ENCODE measurements at places on chromosomes 7 and 10. TPM values are rescaled to one million over a fixed set of nuclear protein-coding genes. Genes with fewer than 3 reads are reported as not detected.
A peak's percentile ranks its signal among the peaks of the same experiment; 100 is the strongest.

- DNase-seq: no peak
Measured at GRCh38 chr7:112985377-112985987, 101.1 kb downstream of the GPR85 start.

- DNase-seq: no peak
Measured at GRCh38 chr7:72268090-72268489, 144.0 kb downstream of the CALN1 start.

DNA sequence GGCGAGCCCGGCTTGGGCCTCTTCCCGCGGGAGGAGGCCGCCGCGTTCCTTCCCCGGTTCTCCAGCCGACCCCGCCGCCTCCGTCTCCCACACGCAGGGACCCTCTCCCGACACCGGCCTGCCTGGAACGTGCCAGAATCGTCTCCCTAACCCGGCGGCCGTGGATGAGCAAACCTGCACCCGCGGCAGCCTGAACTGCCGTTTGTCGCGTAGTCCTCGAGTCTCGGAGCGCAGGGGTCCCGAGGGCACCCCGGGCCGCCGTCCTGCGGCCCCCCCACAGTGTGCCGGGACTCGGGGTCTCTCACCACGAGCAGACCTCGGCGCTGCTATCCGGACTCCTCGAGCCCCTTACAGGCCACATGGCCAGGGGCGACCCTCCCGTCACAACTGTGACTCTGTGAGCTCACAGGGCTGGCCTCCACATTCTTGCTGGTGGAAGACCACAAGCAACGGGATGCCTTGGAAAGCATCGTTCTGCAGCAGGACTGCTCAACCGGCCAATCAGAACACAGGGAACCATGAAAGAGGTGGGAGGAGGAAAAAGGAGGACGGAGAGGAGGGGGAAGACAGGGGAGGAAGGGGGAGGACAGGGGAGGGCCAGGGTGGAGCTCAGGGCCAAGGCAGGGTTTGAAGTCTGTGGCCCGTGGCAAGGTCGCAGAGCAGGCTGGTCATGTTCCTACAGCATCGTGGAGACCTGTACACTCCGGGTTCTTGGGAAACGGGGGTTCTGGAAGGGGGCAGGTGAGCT, 276.9 kb downstream of the DNAJB6 start:
- no peak for DNase-seq

DNA sequence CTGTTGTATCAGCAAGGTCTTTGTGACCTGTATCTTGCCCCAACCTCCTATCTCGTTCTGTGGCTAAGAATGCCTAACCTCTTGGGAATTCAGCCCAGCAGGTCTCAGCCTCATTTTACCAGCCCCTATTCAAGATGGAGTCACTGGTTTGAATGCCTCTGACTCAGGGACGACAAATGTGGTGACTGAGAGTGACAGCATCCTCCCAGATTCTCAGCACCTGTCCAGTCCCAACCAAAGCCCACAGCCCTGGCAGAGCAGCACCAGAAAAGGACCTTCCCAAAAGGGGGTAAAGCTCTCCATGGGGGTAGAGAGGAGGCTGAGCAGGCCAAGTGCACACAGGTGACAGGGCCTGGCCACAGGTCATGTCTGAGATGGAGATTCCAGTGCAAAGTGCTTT, 35.4 kb upstream of the GPAM start:
- DNase-seq: no peak

DNAH11 gene
- total RNA-seq: 4.2 TPM

DNA sequence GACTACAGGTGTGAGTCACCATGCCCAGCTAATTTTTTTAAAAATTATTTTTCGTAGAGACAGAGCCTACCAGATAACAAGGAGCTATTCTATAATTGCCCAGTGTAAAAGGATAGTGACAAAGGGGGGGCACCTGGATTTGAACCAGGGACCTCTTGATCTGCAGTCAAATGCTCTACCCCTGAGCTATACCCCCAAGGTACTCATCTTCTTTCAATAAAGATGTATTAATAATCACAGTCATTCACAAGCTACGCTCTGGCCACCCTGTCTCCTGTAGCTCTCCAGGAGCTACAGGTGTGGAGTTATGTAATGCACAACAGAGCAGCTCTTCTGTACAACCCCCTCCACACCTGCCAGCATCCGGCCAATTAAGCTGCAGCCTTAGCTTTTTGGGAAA, 83.5 kb downstream of the ZNF777 start:
- no peak for DNase-seq

GRCh38 chr7:151704960-151705635, 171.8 kb downstream of the PRKAG2 start:
- no peak for DNase-seq

TMEM229A gene
- total RNA-seq: 0.27 TPM

GRCh38 chr7:23467806-23468525, 2.3 kb downstream of the IGF2BP3 start:
- DNase-seq: peak; percentile 53

GRCh38 chr10:131150126-131150525, 161.4 kb downstream of the TCERG1L start:
- no peak for DNase-seq

DNA sequence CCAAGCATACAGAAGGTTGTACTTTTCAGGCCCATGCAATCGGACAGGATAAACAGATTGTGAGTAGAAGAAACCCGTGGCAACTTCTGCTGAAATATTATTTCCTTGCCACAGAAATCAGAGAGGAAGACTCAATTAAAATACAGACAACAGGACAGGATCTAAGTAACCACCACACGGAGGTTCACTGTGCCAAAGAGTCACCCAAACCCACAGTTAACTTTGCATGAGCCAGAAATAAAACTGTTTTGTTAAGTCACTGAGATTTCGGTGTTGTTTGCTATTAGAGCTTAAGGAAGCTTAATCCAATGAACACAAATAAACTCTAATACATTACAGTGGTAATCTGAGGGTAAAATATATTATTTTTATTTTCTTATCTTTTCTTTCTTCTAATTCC, 14.0 kb downstream of the PNPLA8 start:
- no peak for DNase-seq

GRCh38 chr10:104546756-104547155, 94.3 kb upstream of the SORCS3 start:
- DNase-seq: no peak

CALML3 gene
- not detected for total RNA-seq

DYNC1I1 gene
- total RNA-seq: 3.3 TPM

SRGN gene
- total RNA-seq: 1.3 TPM

NPC1L1 gene
- total RNA-seq: 0.16 TPM

DNA sequence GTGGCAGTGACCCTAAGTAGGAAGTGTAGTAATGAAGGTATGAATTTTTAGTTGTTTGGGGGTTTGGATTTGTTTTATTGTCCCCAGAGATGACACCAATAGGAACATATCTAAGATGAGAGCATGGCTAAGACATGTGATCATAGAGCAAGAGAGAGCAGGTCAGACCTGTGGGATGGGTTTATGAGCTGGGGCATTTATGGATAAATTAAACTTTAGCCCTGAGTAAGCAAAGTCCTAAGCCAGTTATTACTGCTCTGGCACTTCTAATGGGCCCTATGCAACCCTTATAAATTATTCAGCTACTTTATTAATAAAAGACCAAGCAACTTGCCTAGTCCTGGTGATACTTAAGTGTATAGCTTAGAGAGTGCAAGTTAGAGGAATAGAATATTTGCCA, 85.1 kb downstream of the LRRC4 start:
- DNase-seq: no peak

DNA sequence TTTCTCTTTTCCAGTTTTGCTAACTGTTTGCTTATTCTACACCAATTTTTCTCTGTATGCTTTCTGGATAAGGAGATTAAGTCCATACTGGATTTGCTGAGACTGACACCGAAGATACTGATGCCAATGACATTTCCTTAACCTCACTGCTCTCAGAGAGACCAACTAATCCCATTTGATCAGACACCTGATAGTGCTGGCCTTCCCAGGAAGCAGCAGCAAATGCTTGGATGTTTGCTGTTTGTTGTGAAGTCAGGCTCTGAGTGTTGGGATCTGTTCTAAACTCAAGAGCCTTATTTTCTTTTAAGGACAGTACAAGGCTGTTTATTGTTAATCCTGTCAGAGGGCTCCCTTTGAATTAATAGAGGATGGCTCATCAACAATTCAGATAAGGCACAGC, 143.3 kb downstream of the ANK3 start:
- no peak for DNase-seq

DNA sequence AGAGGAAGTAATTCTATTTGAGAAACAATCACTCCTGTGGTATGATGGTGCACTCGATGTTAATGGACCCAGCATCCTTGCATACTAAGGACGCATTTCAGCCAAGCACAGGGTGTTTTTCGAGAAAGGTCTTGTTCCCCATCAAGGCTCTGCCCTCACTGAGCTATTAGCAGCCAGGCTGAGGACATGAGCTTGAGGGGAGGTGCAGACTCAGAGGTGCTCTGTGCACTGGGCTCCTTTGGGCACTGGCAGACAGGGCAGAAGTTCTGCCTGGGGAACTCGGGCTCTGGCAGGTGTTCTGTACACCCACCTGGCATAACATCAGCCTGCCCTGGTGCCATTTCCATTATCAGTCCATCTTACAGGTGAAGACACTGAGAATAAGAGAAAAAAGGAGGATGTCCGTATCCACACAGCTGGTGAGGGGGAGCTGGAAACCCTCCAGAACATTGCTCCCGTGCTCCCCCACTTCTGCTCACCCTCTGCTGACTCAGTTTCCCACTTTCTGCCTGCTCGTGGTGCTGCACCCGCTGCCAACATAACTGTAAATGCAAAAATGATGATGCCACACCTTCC, 92.7 kb upstream of the RET start:
- DNase-seq: no peak

DNA sequence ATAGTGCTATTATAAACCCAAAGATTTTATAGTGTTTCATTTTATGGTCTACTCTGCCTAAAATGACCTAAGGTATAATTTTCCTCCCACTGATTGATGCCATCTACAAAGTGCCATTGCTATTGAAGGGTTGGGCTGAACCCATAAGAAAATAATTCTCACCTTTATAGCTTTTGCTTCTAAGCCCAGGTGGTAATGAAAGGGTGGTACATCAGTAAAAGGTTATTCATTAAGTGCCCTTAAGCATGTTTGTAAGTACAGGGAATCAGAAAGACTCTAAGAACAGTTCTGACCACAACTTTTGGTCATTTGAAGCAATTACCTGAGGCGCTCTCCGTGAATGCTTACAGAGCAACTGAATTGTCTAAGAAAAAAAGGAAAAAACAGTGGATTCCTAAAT, 1247.3 kb downstream of the NXPH1 start:
- DNase-seq: no peak

- DNase-seq: no peak
Measured at GRCh38 chr10:49500412-49500811, 38.5 kb downstream of the ERCC6 start.

DNA sequence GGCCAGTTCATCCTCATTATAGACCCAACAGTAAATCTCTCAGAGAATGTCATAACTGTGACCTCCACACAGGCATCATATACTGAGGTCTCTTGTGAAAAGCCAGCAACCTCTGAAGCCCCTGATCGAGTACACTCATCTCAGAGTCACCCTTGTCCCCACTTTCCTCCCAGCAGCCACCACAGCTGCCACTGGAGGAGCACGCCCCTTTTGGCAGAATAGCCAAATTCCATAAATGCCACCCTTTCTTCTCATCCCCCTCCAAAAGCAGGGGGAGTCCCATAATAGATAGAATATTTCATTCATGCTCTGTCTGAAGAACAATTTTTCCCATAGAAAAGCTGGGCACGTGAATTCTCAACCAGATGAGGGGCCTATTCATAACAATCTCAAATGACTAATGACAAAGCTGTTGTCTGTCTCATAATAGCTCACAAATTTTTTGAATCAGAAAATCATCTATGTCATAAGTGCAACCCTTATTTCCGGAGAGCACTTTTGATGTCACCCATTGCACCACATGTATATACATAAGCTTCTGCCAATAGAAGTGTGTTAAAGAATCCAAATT, 47.4 kb downstream of the SGMS1 start:
- DNase-seq: no peak

DNA sequence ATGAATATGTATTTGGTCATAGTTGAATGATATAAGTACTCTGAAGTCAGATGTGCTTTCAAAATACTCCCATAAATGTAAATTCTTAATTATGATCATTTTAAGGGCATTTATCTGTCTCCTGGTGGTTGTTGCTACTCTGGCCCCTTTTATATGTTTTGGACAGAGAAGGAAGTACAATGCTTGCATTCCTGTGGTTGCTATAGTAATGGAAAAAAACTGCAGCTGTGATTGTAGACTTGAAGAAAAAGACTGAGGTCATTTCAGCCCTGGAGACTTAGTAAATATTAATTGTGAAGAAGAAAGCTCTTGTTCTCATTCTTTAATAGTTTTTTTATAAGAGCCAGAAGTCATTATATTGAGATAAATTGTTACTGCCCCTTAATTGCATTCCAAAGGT, 70.2 kb upstream of the FERD3L start:
- no peak for DNase-seq

C10orf90 gene
- 0.85 TPM for total RNA-seq

SEMA3C gene
- 2.1 TPM for total RNA-seq

DNA sequence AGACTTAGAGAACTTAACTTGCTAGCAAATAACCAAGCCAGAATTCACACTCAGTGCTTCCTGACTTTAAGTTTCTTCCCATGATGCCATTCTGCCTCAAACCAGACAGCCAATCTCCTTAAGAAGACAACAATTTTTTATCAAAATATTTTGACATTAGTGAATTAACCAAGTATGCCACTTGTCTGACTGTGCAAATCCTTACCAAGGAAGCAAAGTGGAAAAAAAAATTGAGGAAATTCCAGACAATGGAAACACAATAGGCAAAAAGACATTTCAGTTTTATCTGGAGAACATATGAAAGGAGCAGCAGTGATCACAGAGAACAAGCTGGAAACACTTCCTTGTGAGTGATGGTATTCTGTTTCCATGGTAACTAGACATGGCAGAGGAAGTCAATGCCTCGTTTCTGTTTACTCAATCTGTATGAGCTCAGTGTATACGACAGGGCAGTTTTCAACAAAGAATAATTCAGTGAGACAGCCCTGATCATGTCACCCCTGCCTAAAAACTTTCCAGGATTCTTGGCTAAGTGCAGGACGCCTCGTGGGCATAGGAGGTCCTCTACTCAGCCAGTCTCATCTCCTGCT, 114.2 kb downstream of the DYNC1I1 start:
- no peak for DNase-seq

DNA sequence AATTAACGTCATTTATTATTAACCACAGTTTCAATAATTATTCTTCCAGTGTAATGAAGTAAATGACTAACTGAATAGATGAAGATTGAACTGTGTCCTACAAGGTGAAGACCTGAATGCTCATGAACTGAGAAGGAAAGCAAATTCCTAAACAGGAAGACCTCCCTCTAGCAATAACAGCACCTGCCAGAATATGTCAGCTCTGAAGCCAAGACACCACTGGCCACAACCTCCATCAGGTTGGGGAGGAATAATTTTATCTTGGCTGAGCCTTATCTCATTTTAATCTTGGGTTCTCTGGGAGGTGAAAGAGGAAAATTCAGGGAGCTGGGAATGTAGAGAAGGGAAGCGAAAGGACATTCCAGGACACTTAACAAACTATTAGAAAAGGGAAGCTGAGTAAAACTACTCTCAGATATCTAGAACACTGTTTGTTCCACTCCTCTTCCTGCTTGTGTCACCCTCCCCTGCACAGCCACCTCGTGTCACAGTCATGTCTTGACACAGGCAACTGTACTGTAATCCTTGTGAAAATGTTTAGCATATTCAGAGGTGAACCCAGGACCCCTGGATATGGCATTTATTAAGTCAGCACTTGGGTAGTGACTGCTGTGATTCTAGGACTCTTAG, 4.6 kb upstream of the SLC13A1 start:
- DNase-seq: no peak
